Thoracic aorta endothelial cell (primary cell): ENCODE measurements at places on chromosomes 16 and 17. TPM values are rescaled to one million over a fixed set of nuclear protein-coding genes. Genes with fewer than 3 reads are reported as not detected.

Gene NPB
- 0.13 and 0.22 TPM in 2 replicates for total RNA-seq

Gene KRT40
- not detected in 2 replicates for total RNA-seq

Gene UMOD
- total RNA-seq = not detected in 2 replicates

Gene PHOSPHO1
- 0.27 TPM in 1 of 2 replicates, not detected in the other for total RNA-seq

Gene GPR142
- not detected in 2 replicates for total RNA-seq

Gene GPS2
- 44.3 and 44.5 TPM in 2 replicates for total RNA-seq

Gene DPEP1
- total RNA-seq = 0.57 TPM in 1 of 2 replicates, not detected in the other

Gene ITGAD
- total RNA-seq = not detected in 2 replicates
